Smooth muscle cell of the coronary artery (primary cell): ENCODE measurements at places on chromosomes 3 and 15. TPM values are rescaled to one million over a fixed set of nuclear protein-coding genes. Genes with fewer than 3 reads are reported as not detected.

Gene ONECUT1
- total RNA-seq: not detected in 2 replicates

Gene ERICH6
- 0.08 TPM in 1 of 2 replicates, not detected in the other for total RNA-seq

Gene CD86
- not detected in 2 replicates for total RNA-seq

Gene SPESP1
- 0.59 and 5.1 TPM in 2 replicates for total RNA-seq

Gene TGM4
- 0.15 TPM in 1 of 2 replicates, not detected in the other for total RNA-seq

Gene SCN5A
- 0.08 TPM in 1 of 2 replicates, not detected in the other for total RNA-seq

Gene FGF7
- 5.2 and 734 TPM in 2 replicates for total RNA-seq

Gene DNAH12
- total RNA-seq: under 0.01 TPM in 2 replicates

Gene PML
- 10.9 and 20.4 TPM in 2 replicates for total RNA-seq

Gene STRIT1
- total RNA-seq: not detected in 2 replicates

Gene TMC3
- 13.7 TPM in 1 of 2 replicates, not detected in the other for total RNA-seq

Gene GRAMD2A
- total RNA-seq: 0.08 and 1.4 TPM in 2 replicates

Gene SYNPR
- not detected in 2 replicates for total RNA-seq

Gene RBMS3
- 44.9 and 77.3 TPM in 2 replicates for total RNA-seq

Gene WDR72
- total RNA-seq: not detected in 2 replicates

Gene ALDH1A2
- total RNA-seq: 0.68 and 5.5 TPM in 2 replicates

Gene COL6A6
- 0.08 and 1.6 TPM in 2 replicates for total RNA-seq

Gene GOLGA6A
- not detected in 2 replicates for total RNA-seq

Gene ACTC1
- 0.08 and 0.70 TPM in 2 replicates for total RNA-seq

Gene SLC38A3
- total RNA-seq: not detected in 2 replicates

Gene ATP1B3
- 37.2 and 87.3 TPM in 2 replicates for total RNA-seq

Gene ACTRT3
- total RNA-seq: 3.3 and 3.5 TPM in 2 replicates

Gene TRIM59
- total RNA-seq: 3.4 and 16.5 TPM in 2 replicates

Gene GRIP2
- total RNA-seq: 0.08 and 0.47 TPM in 2 replicates

Gene ROBO2
- under 0.01 and 4.9 TPM in 2 replicates for total RNA-seq

Gene B4GALT4
- total RNA-seq: 28.0 and 55.3 TPM in 2 replicates
